ENCODE measurements at places on chromosomes 13 and 19. TPM values are rescaled to one million over a fixed set of nuclear protein-coding genes. Genes with fewer than 3 reads are reported as not detected.

The C19orf33 gene
- total RNA-seq: not detected

The MRI1 gene
- total RNA-seq: 37.6 TPM

The SPART gene
- 23.4 TPM for total RNA-seq

The TPRX2 gene
- not detected for total RNA-seq

The SYT5 gene
- total RNA-seq: 1.9 TPM

The FCAR gene
- not detected for total RNA-seq

The SLC17A7 gene
- total RNA-seq: 0.42 TPM

The ZNF563 gene
- 13.1 TPM for total RNA-seq

The OR10H4 gene
- not detected for total RNA-seq

The DZIP1 gene
- total RNA-seq: 0.31 TPM

The IGFL2 gene
- not detected for total RNA-seq

The RINL gene
- 151 TPM for total RNA-seq

The FAM98C gene
- 41.0 TPM for total RNA-seq

The TLE2 gene
- total RNA-seq: 16.5 TPM

The SLC25A41 gene
- 0.16 TPM for total RNA-seq

The DCT gene
- 0.49 TPM for total RNA-seq

The WASF3 gene
- 0.17 TPM for total RNA-seq

The KLHL1 gene
- total RNA-seq: not detected

The PROZ gene
- not detected for total RNA-seq

The TRIM28 gene
- 351 TPM for total RNA-seq

The FFAR2 gene
- total RNA-seq: not detected

The CRB3 gene
- total RNA-seq: 5.0 TPM

The DMKN gene
- total RNA-seq: 3.7 TPM

The CCDC8 gene
- not detected for total RNA-seq

The ERICH4 gene
- not detected for total RNA-seq

The NPAS1 gene
- 0.55 TPM for total RNA-seq

The IGFL3 gene
- not detected for total RNA-seq

The PEG3 gene
- total RNA-seq: 0.12 TPM

The C19orf38 gene
- total RNA-seq: 9.9 TPM

The ZNF560 gene
- total RNA-seq: 0.37 TPM

The ACP5 gene
- total RNA-seq: 31.5 TPM

The TSKS gene
- 2.4 TPM for total RNA-seq
